ENCODE measurements at places on chromosomes 3 and 15.

- DNase-seq: no peak
Measured at GRCh38 chr3:177787279-177788041, 590.2 kb upstream of the TBL1XR1 start.

GRCh38 chr15:74907163-74907870 is 666 bp upstream of the FAM219B start:
- no peak for DNase-seq

DNA sequence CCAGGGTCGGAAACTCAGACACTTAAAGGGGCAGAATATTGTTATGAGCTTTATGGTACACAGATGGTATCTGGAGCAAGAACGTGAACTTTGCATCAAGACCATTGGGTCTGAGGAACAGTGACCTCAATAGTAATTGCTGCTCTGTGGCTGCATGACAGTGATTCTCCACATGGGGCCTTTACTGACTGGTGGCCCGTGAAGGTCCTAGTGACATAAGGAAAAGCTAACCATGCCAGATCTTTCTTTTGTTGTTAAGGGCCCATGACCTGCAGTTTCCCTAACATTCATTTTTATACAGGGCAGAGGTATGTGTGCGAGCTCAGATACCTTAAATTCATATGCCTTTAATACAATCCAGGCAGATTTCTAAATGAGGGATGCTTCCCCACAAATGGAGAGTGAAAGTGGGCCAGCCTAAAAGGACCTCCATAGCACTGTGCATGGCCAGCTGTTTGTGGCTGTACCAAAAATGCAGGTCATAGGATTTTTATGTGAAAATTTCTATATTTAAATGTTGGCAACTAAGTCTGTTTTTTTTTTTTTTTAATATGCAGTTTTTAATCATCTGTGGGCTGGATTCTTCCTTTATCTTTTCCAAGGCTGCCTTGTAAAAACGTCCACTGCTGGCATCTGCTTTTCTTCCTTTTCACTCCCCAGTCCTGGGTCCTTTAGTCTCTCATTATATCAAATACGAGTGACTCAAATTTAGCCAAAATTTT is 188.0 kb upstream of the IL12A start:
- DNase-seq: peak; percentile 59

DNA sequence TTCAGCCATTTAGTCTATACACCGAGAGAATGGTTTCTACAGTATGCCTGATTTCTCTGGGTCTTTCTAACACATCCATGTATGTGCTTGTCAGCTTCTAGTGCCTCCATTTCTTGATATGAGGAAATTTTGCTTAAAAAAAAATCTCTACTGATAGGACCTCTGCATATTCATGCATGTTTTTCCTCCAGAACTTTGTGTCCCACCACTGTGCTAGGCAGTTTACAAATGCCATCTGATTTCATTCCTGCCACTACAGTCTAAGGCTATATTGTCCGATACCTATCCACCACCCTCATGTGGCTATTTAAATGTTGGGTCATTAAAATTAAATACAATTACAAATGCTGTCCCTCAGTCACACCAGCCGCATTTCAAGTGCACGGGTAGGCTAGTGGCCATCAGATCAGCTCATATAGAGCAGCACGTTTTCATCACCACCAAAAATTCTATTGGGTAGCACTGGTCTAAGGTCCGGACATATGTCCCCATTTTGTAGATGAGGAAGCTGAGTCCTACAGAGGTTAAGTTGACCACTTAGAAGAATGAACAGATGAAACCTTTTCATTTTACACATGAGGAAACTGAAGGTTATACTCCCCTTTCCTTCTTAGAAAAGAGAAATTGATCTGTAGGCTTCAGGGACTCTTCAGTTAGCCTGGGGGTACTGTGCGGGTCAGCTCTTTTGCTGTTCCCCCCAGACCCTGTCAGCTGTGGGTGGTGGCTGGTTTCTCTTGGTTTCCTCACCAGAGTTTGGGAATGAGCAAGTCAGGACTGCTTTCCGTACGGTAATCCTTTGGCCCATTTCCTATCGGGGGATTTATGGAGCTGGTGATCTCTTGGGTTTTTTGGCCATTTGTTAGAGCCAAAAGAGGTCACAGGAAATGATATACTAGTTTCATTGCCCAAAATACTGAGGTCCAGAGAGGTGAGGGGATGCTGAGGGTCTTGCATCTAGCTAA is 56.5 kb downstream of the SMAD3 start:
- DNase-seq: no peak

DNA sequence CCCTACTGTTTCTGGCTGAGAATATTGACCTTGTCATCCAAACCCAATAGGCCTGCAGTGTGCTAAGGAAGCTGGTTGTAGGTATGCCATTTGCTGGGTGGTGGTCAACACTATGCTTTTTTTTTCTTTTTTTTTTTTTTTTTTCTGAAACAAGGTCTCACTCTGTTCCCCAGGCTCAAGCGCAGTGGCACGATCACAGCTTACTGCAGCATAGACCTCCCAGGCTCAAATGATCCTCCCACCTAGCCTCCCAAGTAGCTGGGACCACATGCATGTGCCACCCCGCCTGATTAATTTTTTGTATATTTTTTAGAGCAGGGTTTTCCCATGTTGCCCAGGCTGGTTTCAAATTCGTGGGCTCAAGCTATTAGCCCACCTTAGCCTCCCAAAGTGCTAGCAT is 35.7 kb upstream of the RHO start:
- DNase-seq: no peak

GRCh38 chr3:54180921-54181320 is 58.6 kb downstream of the CACNA2D3 start:
- no peak for DNase-seq

DNA sequence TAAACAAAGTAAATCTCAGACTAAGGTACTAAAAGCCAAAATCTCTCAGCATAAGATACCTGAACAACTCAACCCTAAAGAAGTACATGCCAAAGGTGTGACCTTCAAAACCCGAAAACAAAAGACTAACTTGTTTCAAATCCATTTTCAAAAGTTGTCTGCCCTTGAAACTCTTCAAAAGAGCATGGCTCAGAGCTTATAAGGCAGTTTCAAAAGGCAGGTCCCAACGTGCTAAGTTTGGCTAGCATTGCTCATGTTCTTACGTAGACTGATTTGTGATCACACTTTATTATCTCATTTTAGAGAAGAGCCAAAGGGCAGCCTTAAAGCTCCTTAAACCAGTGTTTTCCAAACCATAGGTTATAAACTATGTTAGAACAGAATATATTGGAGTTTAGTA is 112.2 kb downstream of the FEZF2 start:
- DNase-seq: no peak

DNA sequence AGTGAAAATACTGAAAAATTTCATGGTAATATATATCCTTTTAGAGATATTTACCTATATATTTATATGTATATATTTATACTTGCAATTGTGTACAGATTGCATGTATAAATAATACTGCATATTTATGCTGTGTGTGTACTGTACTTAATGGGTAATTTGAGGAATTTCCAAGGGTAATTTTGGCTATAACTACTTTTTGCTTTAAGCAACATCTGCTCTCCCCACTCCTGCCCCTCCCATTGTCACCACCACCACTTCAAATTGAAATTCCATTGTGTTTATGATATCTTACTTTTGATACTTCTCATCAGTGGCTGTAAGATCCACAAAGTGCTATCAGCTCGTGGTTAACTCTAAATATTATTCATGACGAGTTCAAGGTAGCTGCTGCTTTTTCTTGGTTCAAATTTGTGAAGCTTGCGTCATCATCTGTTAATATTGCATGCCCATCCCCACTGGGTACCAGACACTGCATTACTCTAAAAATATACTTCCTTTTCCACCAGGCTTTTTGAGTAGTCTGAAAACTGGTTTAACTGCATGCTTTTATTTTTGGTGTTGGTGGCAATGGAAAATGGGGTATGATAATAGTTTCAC is 91.7 kb upstream of the MITF start:
- no peak for DNase-seq

- DNase-seq: no peak
Measured at GRCh38 chr3:14814411-14814871, 4.3 kb upstream of the FGD5 start.

GRCh38 chr3:190092250-190092649 is 28.4 kb downstream of the P3H2 start:
- peak; percentile 68 for DNase-seq

- no peak for DNase-seq
Measured at GRCh38 chr3:27571345-27571744, 87.2 kb upstream of the SLC4A7 start.

- DNase-seq: no peak
Measured at GRCh38 chr3:25603703-25604102, 61.0 kb downstream of the TOP2B start.

- DNase-seq: no peak
Measured at GRCh38 chr15:99438691-99439523, 126.9 kb upstream of the MEF2A start.

DNA sequence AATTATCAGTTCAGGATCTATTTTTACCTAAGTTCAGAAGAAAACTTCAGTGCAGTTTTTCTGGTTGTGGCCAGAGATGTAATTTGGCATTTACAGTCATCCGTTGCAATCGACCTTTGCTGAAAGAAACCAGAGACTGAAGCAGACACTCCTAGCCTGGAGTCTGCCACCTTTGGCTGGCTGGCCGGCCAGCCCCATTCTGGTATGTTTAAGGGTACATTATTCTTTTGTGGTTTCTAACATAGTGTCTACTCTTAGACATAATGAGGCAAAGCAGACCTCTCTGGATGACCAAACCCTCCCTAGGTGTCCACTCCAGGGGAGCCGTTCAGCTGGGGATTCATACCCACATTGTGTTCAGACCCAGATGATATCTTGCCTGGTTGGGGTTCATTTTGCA is 275.9 kb upstream of the TPM1 start:
- no peak for DNase-seq

- DNase-seq: no peak
Measured at GRCh38 chr3:125102470-125102869, 46.7 kb upstream of the HEG1 start.

DNA sequence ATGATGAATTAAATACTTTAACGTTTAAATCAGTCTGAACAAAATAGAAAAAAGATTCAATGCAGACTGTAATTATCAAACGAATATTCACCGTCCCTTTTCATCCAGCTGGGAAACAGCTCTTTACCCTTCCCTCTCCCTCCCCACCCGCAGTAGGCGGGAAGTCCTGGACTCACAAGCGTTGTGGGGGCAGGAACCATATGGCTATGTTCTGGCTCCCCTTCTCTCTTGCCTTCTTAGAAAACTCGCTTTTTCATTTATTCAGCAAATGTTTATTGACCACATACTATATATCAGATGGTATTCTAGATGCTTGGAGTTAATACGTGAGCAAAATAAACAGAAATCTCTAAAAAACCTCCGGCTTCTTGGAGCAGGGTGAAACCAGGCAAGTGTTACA is 715 bp upstream of the SCAPER start:
- no peak for DNase-seq

- DNase-seq: no peak
Measured at GRCh38 chr3:39138804-39139415, 14.5 kb downstream of the CSRNP1 start.

GRCh38 chr3:124441766-124442165 is 288.5 kb upstream of the UMPS start:
- no peak for DNase-seq

DNA sequence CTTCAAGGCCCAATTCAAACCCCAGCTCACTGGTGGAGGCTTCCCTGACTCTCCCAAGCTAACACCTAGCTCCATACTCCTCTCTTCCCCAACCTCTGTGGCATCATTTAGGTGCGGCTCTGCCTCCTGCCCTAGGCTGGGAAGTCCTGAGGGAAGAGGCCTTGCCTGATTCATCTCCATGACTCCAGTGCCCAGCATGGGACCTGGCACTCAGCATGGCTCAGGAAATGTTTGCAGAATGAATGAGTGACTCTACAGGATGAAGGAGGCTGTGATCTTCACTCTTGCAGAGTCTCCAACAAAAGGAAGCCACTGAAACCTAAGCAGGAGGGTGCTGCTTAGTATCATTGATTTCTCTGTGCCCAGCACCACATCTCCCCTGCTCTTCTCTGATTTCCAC is 34.5 kb upstream of the INSYN1 start:
- DNase-seq: no peak

GRCh38 chr3:140170612-140171011 is 235.6 kb downstream of the CLSTN2 start:
- DNase-seq: no peak

Measured in RCC 7860 (cell line).